Bone marrow (tissue), 2 donors: ENCODE measurements at places on chromosomes 2 and 18.

DNA sequence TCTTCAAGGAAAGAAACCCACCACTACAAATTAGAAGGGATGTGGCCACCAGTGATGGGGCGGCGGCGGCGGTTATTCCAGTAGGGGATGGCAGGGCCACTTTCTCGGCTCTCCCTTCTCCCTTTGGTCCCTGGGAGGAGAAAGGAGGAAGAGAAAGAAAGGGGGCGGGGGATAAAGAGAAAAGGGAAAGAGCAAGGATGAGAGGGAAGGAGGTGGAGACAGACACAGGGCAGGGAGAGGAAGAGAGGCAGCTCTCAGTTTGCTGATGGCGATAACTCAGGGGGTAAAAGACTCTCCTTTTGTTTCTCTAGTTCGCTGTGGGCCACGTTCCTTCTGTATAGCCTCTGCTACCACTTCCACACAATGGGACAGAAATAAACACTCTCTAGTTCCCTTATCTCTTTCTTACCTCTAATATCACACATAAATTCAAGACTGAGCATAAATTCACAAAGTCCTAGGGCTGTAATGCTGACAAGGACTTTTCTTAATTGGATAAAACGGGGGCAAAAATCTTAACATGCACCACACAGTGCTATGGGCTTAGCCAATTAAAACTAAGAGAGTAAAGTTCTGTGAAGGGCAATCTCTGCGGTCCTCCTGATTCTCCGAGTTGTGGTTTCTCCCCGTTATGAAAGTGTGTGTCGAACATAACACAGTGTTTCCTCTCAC is 14.6 kb downstream of the SFT2D3 start:
- DNase-seq, result no peak

- DNase-seq, result no peak
Observed at GRCh38 chr2:216306868-216307267, 65.4 kb downstream of the MARCHF4 start.

DNA sequence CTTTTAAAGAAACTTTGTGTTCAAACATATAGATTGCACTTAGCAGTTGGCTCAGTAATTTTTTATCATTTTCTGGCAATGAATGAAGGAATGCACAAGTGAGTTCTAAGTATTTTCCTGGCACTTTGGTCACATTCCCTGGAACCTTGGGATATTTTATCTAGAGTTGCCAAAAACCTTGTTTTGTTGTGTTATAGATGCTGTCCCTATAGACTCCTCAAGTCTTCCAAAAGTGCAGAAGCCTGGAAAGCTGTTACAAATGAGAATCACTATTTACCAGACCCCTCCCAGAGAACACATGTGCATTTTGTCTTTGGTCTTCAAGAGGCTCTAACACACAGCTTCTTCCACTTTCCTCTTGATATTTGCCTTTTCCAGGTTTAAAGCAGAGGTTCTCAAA is 108.3 kb downstream of the RND3 start:
- no peak for DNase-seq

DNA sequence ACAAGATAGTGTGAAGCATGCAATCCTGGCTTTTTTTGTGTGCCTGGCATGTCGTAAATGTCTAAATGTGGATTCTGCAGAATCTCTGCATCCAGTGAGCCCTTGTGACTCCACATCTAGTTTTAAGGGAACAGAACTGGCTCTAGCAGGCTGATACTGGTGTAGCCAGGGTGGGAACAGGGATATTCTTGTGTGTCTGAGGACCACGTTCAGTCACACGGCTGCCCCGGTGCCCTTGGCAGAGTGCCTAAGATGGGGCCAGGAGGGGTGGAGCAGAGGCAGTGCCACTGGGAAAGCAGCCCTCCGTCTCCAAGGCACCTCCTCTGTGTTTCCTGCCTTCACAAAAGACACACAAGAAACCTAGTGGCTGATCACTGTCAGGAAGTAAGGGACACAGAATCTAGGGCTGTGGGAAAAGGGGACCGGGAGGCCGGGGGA is 91.5 kb upstream of the PARD3B start:
- DNase-seq, result no peak

GRCh38 chr2:175575346-175576258 is 394.1 kb upstream of the ATP5MC3 start:
- no peak for DNase-seq

DNA sequence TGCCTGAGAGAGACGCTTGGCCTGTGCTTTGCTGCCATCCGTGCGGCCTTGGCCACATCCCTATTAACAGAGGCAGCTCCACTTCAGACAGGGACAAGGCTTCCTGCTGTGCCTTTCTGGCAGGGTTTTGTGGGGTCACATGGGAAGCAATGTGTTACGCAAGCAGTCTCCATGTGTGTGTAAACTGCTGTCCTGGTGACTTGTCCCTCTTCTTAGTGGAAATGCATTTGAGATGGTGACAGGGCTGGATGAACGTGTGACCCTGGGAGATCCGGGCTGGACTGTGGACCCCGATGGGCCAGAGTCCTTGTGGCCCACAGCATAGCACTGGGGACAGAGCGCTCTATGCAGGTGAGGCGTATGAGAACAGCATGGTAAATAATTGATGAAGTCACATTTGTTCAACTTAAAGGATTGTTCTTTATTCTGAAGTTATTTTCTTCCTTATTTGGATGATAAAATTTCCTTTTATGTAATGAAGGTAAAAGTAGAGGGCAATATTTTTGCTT is 23.2 kb downstream of the ASB1 start:
- no peak for DNase-seq

GRCh38 chr2:229178117-229178516 is 93.0 kb downstream of the PID1 start:
- no peak for DNase-seq

DNA sequence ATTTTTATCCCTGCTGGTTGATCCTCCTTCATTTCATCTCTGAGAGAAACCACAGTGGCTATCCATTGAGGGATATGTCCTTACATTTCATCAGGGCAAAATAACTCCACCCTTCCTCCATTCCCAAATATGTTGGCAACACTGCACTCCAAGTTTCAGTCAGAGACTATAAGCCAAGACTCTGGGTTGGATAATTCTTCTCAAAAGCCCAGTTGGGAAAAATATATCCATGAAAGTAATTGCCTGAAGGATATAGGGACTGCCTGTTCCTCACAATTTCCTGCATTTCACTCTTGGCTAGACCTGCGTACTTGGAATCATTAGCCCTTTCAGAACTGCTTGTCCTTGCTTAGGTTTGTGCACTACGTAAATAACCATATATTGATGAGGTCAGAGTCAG is 27.9 kb upstream of the EPB41L3 start:
- DNase-seq, result no peak

DNA sequence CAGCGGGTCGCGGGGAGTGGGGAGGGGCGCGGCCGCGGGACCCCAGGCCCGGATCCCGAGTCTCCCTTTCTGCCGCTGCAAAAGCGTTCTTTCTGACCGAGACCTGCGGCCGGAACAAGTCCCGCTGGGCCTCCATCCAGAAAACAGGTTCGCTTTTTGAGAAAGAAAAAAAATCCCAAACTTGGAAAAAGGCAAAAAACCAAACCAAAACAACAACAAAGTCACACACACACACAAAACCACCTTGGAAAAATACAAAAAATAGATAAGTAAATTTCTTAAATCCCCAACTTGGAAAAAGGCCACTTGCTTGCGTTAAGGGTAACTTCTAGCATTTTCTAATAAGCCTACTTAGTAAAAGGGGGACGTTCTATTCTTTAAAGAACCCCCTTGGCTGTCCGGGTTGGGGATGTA is 250 bp upstream of the CHST10 start:
- DNase-seq, result no peak

DNA sequence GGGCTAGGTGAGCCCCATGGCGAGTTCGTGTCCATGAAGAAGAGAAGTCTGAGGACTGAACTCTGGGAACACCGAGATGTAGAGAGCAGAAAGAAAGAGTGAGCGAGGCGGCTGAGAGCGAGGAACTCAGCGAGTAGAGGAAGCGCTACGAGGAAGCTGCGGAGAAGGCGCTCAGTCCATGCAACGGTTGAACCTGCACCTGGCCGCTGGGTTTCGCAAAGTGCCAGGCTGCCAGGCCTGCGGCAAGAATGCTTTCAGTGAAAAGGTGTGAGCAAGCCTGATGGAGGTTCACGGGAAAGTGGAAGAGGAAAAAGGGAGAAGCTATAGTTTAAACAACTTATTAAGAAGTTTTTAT is 251.0 kb upstream of the TMEM200C start:
- DNase-seq, result no peak

GRCh38 chr2:96085541-96086355 is 30.6 kb downstream of the ADRA2B start:
- no peak for DNase-seq

DNA sequence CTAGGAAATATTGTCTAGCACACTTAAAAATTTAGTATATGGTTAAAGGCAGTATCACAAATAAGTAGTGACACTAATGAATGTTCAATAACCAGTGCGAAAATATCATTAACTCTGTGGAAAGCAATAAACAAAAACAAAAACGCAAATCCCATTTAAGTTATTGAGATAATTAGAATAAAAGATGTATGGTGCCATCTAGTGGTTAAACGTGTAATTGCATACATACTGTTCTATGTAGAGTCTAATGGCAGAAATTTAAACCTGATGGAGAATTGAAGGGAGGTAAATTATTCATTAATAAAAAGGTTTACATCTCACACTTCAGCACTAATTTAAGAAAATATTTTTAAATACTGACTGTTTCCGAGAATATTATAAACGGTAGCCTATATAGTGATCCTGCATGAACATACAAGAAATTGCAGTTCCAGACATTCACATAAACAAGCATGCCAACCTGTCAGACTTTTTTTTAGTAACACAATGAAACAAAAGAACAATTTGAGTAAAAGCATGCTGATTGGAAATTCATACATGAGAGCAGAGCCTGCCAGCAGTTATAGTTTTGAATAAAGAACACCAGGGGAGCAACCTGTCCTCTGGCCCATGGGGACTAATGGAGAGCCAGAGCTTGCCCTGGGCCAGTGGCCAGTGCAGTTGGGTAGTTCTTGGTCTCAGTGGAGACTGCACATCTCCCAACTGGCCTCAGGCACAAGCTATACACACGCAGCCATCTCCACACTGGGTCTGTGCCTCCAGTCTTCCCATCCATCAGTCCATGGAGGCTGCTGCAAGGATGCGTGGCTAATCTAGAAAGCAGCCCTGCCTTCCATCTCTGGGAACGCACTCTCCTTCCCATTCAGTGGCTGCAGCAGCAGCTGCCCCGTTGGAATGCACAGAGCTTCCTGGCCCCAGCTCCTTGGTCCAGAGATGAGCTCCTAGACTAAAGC is 28.0 kb downstream of the GCG start:
- no peak for DNase-seq

GRCh38 chr2:148987286-148987685 is 51.2 kb upstream of the LYPD6B start:
- no peak for DNase-seq

- DNase-seq, result no peak
Observed at GRCh38 chr2:151264157-151264825, 2.6 kb upstream of the RBM43 start.

DNA sequence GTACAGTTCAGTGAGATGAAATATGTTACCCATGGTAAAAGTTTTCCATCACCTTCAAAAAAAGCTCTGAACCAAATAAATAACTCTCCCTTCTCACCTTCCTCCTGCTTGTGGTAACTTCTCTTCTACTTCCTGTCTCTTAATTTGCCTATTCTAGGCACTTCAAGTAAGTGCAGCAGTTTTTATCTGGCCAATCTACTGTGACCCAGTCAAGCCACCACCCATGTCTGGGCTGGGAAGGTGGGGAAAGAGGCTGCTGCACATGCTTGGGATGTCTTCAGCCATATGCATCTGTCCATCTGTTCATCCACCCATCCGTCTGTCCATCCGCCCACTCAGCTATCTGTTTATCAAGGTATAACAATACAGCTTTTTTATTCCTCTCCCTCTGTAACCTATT is 31.6 kb downstream of the ZNF532 start:
- no peak for DNase-seq

DNA sequence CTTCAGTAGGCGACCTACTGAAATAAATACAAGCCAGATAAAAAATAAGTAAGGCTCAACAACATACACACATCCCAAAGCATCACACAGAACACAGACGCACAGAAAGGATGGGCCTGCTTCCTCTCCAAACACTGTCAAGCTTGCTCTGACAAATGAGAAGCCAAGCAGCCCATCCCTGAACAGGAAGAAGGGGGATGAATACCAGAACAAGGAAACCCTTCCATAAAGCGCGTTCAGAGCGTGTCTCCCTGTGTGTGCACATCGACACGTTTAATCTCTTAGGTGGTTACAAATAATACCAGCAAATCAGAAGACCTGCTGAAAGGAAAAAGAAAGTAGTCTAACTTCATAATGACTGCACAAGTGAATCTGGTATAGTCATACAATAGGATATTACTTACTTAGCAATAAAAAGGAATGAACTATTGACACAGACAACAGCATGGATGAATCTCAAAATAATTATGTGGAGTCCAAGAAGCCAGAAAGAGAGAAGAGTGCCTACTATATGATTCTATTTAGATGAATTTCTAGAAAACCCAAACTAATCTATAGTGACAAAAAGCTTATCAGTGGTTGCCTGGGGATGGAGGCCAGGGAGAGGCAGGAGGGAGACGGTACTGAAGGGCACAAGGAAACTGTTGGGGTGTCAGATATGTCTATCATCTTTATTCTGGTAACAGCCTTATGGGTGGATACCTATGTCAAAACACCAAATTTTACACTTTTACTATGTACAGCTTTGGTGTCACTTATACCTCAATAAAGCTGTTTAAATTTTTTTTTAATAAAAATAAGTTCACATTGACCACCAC is 26.8 kb downstream of the MBOAT2 start:
- DNase-seq, result no peak

GRCh38 chr2:176121190-176122051 is 1.1 kb upstream of the HOXD9 start:
- DNase-seq, result no peak

DNA sequence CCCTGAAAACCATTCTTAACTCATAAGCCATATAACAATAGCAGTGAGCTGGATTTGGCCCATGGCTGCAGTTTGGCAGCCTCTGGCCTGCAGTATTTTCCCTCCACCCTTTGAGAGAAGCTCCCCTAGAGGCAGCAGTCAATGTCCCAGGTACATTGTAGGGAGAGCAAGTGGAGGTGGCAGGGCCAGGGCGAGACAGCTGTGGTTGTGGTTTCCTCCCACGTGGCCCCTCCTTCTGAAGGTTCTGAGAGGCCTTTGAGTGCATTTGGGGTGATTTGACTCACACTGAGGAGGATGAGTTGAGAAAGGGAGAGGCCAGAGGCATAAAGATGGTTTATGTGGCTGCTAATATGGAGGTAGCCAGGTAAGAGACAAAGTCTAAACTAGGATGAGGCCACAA is 45.5 kb upstream of the LDAH start:
- DNase-seq, result no peak

- no peak for DNase-seq
Observed at GRCh38 chr18:61203151-61203550, 130.1 kb upstream of the CDH20 start.

- no peak for DNase-seq
Observed at GRCh38 chr2:109129356-109129920, 433 bp downstream of the SH3RF3 start.

DNA sequence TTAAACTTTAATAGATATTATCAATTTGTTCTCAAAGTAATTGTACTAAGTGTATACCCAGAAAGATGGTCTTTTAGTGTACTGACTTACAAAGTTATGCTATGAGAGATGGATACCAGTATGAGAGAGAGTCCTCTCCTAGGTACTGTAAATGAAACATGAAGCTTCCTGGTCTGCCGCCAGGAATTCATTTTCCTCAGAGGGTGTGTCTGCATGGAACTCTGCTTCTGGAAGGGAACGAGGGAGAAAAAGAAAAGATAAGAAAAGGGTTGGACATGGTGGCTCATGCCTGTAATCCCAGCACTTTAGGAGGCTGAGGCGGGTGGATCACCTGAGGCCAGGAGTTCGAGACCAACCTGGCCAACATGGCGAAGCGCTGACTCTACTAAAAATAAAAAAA is 2.2 kb upstream of the SSB start:
- no peak for DNase-seq
